ENCODE measurements at places on chromosomes 3 and 15. TPM values are rescaled to one million over a fixed set of nuclear protein-coding genes. Genes with fewer than 3 reads are reported as not detected.

DNAH1 gene
- total RNA-seq = 10.1 TPM

- H3K4me1 ChIP-seq = peaks cover 36% of the 10 kb centered on the region
- H3K27ac ChIP-seq = no peak overlapping the region
- peak; percentile 18 for DNase-seq
- H3K27me3 ChIP-seq = peaks cover 70% of the 10 kb centered on the region
These were observed 2.6 kb upstream of the SKOR1 start for GRCh38 chr15:67822537-67823313.

DNA sequence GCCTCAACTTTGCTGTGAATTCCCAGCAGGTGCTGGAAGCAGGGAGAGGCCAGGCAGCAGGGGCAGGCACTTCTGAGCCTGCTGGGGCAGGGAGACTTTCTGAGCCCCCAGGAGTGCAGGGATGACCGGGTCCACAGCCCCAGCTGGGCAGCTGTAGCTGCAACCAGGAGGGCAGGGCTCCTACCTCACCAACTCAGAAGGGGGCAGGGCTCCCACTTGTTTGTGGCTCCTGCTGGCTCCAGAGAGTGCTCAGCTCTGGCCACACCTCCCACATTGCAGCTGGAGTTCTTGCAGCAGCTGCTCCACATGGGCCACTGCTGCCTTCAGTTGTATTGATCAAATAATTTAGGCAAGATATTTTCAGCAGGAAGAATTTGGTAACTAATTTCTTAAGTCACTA, 812.3 kb downstream of the NSUN3 start:
- H3K27me3 ChIP-seq = no peaks in the 10 kb centered on the region
- no peak overlapping the region for H3K4me3 ChIP-seq
- DNase-seq = no peak
- H3K36me3 ChIP-seq = no peaks in the 10 kb centered on the region
- H3K27ac ChIP-seq = no peak overlapping the region

DNA sequence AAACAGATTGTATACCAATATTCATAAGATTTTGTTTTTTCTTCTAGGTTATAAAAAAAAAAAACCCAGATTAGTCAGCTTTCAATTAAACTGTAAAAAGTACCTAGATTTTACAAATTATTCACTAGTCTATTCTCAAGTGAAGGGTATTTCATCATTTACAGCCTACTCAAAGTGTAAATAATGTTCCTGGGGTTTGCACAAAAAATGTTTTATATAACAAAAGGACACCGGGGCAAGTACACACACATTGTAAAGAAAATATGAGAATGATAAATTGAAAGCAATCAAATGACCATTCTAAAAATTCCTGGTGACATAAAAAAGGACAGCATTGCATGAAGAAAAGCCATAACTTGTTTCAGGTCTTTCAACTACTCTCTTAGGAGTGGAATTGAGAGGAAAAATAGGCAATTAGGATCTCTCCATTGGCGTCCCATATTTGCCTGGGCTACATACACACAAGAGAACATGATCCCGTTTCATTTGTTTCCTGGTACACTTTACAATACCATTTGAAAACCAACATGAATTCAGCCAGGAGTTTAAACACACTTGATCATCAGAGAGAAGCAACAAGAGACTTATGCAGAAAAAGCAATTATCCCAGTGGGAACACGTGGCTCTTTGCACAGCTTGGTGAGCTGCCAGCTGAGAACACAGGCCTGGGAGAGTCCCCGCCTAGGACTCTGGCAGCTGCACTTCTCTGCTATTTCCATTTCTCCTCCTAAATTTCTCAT, 1039.2 kb downstream of the ROBO1 start:
- H3K4me3 ChIP-seq = no peak overlapping the region
- no peaks in the 10 kb centered on the region for H3K4me1 ChIP-seq
- no peak overlapping the region for H3K27ac ChIP-seq
- no peaks in the 10 kb centered on the region for H3K36me3 ChIP-seq
- H3K27me3 ChIP-seq = no peaks in the 10 kb centered on the region

GRCh38 chr3:150303768-150304167, 104.3 kb upstream of the TSC22D2 start:
- H3K36me3 ChIP-seq = no peaks in the 10 kb centered on the region
- H3K27me3 ChIP-seq = peaks cover 20% of the 10 kb centered on the region
- no peak overlapping the region for H3K4me3 ChIP-seq
- H3K4me1 ChIP-seq = no peaks in the 10 kb centered on the region

SIAH2 gene
- 154 TPM for total RNA-seq

- no peak for DNase-seq
- peak overlapping the region; percentile 96 for H3K4me3 ChIP-seq
- peaks cover 5% of the 10 kb centered on the region for H3K36me3 ChIP-seq
- H3K4me1 ChIP-seq = peaks cover 37% of the 10 kb centered on the region
- H3K27me3 ChIP-seq = no peaks in the 10 kb centered on the region
- no peak overlapping the region for H3K27ac ChIP-seq
These were observed 4.0 kb downstream of the DIPK2A start for GRCh38 chr3:143975554-143976152.

DNA sequence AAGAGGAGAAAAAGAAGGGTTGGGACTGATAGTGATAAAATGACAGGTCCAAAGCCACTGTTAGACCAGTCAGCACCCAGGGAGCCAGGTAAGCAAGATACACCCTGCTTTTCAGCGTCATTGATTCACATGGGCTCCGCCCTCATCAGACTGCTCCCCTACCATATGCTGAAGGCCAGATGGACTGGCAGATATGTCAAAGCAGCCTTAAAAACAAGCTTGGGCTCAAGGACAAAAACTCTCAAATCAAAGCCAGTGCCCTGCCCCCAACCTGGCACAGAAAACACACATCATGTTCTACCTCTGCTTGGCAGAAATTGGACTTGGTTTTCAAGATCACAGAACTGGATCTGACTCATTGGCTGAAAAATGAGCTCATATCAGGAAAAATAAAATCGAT, 33.4 kb downstream of the SH3BP5 start:
- peaks cover 30% of the 10 kb centered on the region for H3K36me3 ChIP-seq
- no peaks in the 10 kb centered on the region for H3K27me3 ChIP-seq
- H3K4me1 ChIP-seq = peaks cover 65% of the 10 kb centered on the region
- no peak overlapping the region for H3K4me3 ChIP-seq
- H3K27ac ChIP-seq = peak overlapping the region; percentile 45
- DNase-seq = peak; percentile 28

GRCh38 chr3:134319931-134320330, 54.3 kb downstream of the AMOTL2 start:
- no peak for DNase-seq
- no peaks in the 10 kb centered on the region for H3K4me1 ChIP-seq
- H3K36me3 ChIP-seq = no peaks in the 10 kb centered on the region

DNA sequence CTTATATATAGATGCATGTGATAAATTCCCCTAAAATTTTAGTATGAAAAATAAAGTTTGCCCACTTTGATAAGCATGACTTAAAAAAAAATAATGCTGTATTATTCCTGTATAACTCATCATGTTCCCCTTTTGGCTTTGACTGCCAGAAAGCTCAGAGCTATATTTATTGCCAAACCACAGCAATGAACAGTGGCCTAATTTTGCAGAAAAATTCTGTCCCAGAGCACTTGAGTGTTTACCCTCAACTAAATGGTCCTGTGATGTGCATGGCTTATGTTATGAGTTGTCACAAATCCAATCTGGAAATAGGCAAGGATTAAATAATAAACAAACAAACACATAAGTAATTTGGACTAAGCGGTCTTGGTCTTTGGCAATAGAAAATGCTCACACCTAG, 276.7 kb downstream of the SLC9A9 start:
- DNase-seq = no peak
- no peaks in the 10 kb centered on the region for H3K4me1 ChIP-seq
- H3K36me3 ChIP-seq = peaks cover 9% of the 10 kb centered on the region

FEZF2 gene
- not detected for total RNA-seq

Measured in activated CD4-positive, alpha-beta T cell treated with anti-CD3 and anti-CD28 coated beads for 36 hours (primary cell).